ENCODE measurements at places on chromosomes 16 and 17.
A peak's percentile ranks its signal among the peaks of the same experiment; 100 is the strongest.

DNA sequence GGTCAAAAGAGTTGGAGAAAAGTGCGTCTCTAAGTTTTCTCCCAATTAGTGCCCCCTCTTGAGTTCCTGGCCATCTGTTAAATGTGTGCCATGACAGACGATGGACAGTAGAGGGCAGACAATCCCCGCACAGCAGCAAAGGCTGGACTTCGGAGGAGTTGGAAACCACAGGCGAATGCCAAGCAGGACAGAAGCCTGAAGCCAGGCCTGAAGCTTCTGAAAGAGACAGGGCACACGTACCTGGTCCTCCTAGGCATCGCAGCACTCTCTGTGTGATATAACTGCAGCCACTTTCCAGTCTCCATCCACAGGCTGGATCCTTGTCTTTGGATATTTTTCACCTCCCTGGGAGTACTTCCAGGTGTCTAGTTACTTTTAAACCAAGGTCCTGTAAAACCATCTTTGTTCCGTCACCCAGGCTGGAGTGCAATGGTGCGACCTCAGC lies 14.5 kb downstream of the C17orf100 start:
- DNase-seq = peak; percentile 44

GRCh38 chr16:72873853-72874252 lies 174.1 kb downstream of the ZFHX3 start:
- DNase-seq = no peak

GRCh38 chr17:83152745-83153611 lies 73.6 kb downstream of the METRNL start:
- DNase-seq = no peak

GRCh38 chr17:57282296-57282695 lies 26.0 kb downstream of the MSI2 start:
- no peak for DNase-seq

- no peak for DNase-seq
Observed at GRCh38 chr16:13138528-13138927, 237.1 kb downstream of the SHISA9 start.

DNA sequence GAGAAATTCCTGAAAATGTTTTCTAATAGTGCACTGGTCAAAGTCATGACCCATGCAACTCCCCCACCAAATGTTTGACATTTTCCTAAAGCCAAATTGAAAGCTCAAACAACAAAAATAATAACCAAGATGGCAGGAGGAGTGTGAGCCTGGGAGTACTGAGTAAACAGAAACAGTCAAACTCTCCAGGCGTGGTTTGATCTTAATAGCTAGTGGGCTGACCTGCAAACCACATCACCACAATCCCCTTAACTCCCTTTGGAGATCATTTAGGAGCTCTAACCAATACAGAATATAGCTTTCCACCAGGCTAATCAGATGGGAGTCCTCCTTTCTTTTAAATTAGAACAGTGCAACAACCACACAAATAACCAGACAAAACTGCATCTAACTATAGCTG lies 19.2 kb upstream of the MEIOC start:
- no peak for DNase-seq

DNA sequence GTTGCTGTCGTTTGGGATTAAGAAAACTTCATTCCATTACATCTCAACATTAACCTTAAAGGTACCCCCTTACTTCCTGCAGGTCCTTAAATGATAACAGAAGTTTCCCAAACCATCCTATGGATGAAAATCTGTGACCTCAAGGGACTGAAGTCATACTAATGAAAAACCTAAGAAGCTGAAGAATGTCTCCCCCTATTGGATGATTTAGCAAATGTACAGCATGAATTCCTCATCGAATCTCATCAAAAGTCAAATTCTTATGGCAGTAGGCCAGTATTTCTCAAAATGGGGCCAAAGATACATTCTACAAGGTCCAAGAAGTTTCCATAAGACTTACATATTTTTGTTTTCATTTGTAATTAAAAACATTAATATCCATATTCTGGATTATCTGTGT lies 13.5 kb downstream of the SCO1 start:
- no peak for DNase-seq

- DNase-seq = no peak
Observed at GRCh38 chr17:64327201-64327930, 63.3 kb downstream of the PECAM1 start.

- no peak for DNase-seq
Observed at GRCh38 chr17:53570731-53571130, 252.0 kb upstream of the KIF2B start.

DNA sequence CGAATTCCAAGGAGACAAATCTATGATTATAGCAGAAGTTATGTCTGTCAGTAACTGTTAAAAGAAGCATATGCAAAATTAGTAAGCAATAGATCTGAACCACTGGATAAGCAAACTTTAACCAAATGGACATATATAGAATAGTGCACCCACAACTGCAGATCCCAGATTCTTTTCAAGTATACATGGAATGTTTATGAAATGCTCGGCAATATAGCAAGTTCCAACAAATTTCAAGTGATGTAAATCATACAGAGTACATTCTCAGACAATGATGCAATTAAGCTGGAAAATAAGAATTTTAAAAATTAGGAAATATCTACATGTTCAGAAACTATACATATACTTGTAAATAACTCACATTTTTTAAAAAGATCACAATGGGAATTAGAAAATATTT lies 8.4 kb upstream of the HELZ start:
- DNase-seq = no peak

GRCh38 chr16:17340804-17341203 lies 130.0 kb downstream of the XYLT1 start:
- DNase-seq = no peak

DNA sequence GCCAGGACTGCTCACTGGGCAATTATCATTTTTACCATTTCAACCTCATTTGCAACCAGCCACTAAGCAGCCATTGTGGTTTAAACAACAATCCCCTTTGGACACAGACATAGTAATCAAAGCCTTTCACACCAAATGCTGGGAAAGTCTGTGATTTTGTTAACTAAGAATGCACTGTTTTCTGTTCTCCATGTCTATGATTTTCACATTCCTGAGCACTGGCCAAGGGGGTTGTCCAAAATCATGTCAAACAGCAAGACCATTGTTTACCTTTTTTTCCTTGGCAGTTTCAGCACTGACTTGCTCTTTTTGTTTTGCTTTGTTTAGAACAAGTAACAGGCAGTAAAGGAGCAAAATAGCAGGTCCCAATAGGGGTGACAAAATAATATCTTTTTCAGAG lies 106.3 kb upstream of the SIAH1 start:
- no peak for DNase-seq

GRCh38 chr17:17109256-17109655 lies 67.0 kb downstream of the MPRIP start:
- peak; percentile 14 for DNase-seq

- DNase-seq = no peak
Observed at GRCh38 chr16:19748389-19749168, 30.5 kb downstream of the IQCK start.

DNA sequence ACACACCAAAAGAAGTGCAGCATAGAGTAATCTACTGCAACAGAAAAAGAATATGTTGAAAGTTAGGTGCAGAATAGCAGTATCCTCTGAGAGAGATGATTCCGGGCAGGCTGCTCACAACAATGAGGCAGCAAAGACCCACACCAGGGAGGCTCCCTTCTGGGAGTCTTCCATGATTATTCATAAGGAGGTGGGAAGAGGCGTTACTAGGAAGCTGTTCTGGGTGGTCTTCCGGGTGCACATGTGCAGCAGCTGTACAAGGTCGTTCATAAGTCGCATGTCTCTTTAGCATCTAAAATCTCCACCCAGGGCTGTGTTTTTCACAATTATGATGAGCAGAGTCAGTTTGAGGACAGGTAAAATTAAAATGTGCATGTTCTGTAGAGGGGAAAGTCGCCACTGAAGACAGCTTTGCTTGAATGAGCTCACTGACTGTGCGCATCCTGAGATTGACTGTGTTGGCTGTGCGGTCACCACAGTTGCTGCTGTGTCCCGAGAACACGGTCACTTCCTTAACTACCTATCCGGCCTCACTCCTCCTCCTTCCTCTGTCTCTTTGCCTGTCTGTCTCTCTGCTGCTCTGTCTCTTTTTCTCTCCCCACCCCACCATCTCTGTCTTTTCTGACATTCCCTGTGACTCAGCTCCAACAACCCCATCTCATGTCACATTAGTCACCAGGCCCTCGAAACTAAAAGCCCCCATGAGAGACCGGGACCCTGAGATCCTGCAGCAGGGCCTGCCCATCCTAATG lies 125.5 kb upstream of the HSBP1 start:
- no peak for DNase-seq

- DNase-seq = no peak
Observed at GRCh38 chr16:19933740-19934139, 49.1 kb upstream of the GPRC5B start.

- no peak for DNase-seq
Observed at GRCh38 chr17:78121801-78122215, 6.7 kb downstream of the TMC6 start.

- DNase-seq = no peak
Observed at GRCh38 chr17:7982173-7982572, 20.2 kb upstream of the GUCY2D start.

All from CD4-positive, alpha-beta T cell treated with Interleukin-6 at 100 ng/mL for 8 hours (primary cell).